ENCODE measurements at places on chromosomes 7 and 10.

- DNase-seq, result no peak
These were observed 177.6 kb downstream of the PLPP4 start for GRCh38 chr10:120634659-120635058.

- no peak for DNase-seq
These were observed 218.3 kb downstream of the AHR start for GRCh38 chr7:17516771-17517170.

DNA sequence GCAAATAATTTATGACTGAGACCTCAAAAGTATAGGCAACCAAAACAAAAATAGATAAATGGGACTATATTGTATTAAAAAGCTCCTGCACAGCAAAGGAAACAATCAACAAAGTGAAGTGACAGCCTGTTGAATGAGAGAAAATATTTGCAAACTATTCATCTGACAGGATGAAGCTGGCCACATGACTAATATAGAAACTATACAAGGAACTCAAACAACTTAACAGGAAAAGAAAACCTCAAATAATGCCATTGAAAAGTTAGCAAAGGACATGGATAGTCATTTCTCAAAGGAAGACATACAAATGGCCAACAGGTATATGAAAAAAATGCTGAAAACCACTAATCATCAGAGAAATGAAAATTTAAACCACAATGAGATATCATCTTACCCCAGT is 245.1 kb downstream of the STK31 start:
- DNase-seq, result no peak

DNA sequence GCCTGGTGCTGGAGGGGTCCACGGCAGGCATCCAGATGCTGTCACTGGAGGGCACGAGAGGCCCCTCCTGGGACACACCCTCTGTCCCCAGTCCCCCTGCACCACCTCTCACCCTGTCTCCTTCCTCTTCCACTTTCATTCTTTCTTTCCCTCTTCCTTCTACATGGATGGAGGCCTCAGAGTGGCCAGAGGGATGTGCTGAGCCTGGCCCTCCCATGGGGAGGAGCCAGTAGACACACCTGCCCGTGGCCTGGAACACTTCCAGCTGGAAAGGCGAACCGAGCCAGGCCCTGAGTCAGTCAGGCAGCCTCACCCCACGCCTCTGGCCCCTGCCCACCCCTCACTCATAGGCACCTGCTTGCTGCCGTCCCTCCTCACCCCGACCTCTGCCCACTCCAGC is 55.9 kb upstream of the MXI1 start:
- no peak for DNase-seq

- DNase-seq, result no peak
These were observed 3.3 kb downstream of the TRPV5 start for GRCh38 chr7:142930126-142930730.

DNA sequence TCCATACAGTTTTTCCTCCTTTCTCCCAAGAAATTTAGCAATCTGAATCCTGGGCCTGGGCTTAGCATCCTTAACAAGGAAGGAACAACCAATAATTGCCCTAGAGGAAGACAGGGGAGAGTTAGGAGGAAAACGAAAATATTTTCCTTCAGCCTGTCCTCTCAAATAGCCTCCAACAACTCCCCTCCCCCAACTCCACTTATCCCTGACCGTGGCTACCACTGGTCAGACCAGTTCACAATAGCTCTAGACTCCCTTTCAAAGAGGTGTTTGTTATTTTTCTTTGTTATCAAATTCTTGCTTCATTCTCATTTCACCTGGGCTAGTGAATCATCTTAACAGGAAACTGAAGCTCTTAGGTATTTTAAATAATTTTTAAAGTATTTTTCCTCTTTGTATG is 114.1 kb downstream of the CPED1 start:
- no peak for DNase-seq

DNA sequence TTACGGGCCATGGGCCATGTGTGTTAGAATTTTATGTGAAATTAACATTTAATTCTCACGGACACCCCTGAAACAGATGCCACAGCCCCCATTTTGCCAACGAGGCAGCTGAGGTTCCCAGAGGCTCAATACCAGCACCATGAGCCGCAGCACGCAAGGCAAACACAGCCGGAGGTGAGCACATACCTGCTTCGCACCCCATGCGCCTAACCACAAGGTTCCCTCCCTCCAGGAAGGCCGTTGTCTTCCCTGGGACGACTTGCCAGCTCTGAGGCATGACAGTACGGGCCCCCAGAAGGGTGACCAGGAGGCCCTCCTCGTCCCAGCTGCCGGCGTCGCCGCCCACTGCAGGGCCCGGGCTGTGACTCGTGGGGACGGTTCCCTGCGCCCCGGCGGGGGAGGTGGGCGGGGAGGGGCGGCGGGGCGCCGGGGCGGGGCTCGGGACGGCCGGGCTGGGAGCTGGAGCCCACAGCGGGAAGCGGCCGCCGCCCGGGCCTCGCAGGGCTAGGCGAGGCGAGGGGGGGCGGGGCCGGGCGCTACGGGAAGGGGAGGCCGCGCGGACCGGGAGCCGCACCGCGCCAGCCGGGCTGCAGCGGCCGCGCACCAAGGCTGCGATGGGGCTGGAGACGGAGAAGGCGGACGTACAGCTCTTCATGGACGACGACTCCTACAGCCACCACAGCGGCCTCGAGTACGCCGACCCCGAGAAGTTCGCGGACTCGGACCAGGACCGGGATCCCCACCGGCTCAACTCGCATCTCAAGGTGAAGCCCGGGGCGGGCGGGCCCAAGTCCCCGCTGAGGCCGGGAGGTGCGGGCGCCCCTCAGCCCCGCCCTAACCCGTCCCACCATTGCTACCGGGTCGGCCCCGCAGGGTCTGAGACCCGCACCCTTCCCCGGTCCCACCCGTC is at the start of gene CAV2:
Gene CAV2 (plus strand): TSS at position 571 of the 910 bp plus-strand sequence. CDS start 44 bp downstream, at position 615.
- peak; percentile 32 for DNase-seq

GRCh38 chr7:108415821-108416536 is 40.3 kb downstream of the NRCAM start:
- DNase-seq, result peak; percentile 39

DNA sequence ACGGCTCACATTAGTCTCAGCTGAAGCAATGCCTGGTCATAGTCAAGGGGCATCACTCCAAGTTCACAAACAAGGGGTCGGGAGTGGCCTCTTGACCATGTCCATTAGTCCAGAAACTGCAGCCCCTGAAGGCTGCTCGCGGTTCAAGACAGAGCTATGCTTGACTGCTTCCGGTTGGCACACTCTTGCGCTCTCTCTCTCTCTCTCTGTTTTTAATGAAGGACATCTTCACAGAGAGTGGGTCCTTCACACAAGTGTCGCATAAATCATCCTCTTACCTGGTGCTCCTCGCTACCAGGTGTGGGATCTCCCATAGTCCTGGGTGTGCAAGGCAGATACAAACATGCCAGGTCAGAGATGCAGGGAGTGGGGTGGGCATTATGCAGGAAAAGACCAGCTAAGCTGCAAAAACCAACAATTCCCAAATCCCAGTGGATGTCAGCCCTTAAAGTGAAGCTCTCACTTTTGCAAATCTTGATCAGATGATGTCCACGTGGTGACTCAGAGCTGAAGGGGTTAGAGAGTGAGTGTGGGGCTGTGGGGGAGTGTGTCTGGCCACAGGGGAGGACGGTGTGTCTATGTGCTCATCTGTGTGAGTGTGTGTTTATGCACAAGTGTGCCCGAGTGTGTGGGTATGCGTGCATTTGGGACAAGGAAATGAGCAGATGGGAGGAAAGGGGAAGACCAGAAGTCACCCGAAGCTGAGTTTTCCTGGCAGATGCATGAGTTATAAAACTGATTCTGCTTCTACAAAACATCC is 83.7 kb upstream of the PPP2R2D start:
- no peak for DNase-seq

DNA sequence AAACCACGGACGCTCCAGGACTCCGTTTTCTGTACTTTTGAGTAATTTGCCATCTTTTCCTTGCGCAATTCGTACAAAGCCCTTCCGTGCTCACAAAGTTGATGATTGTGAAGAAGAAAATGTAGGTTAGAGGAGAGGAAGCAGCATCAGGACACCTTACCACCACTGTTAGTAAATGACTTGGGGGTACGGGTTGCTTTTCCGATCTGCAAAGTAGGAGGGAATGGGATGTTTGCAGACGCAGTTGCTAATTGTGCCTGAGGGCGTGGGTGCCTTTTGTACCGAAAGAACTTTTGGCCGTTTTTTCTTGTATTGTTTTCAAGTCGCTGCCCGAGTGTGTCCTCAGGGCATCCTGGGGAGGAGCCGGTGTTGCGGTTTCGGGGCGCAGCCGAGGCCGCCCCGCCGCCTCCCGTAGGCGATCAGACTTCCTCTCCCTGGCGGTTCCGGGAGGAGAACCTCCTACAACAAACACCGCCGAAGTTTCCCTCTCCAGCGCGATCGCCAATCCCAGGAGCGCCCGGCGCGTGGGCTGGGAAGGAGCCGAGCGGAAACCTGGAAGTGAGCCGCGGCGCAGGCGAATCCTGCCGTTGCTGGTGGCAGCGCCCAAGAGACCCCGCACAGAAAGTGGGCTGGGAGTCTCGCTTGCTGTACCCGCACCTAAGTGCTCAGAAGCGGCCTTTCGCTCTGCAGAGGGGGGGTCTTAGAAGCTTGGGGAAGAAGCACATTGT is 1.0 kb downstream of the PRR15 start:
- DNase-seq, result no peak

- DNase-seq, result no peak
These were observed 126.0 kb upstream of the ANKRD1 start for GRCh38 chr10:91046869-91047268.

DNA sequence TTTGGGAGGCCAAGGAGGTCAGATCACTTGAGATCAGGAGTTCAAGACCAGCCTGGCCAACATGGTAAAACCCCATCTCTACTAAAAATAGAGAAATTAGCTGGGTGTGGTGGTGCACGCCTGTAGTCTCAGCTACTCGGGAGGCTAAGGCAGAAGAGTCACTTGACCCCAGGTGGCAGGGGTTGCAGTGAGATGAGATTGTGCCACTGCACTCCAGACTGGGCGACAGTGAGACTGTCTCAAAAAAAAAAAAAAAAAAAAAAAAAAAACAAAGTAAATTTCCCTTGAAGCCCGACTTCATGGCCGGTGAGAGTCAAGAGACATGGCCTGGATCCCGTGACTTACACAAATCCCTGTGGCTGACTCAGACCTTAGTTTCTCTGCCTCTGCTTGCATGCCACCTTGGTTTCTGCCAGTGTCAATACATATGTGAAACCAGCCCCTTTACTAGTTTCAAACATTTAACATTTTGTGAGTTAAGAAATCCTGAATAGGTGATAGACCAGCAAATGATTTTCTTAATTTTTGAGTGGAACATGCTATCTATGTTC is 62.8 kb downstream of the ZEB1 start:
- DNase-seq, result no peak

DNA sequence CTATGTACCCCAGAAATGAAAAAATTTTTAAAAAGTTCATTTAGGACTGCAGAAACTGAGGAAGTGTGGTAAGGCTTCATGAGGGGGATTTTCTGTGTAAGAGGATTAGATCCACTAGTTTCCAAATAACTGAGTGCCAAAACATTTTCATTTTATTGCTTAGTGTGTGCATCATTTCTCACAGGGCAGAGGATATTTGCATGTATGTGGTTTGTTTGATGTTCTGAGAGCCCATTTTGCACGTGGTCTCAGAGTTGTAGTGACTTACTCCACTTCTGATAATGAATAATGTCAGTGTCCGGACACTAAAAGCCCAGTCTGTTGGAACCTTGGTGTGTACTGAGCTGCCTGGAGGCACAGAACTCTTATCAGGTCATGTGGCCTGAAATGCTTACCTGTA is 299.9 kb downstream of the AUTS2 start:
- no peak for DNase-seq

GRCh38 chr7:128842674-128843641 is 12.8 kb downstream of the FLNC start:
- DNase-seq, result no peak

GRCh38 chr10:11104772-11105675 is 87.4 kb downstream of the CELF2 start:
- no peak for DNase-seq

Measured in stimulated activated naive CD8-positive, alpha-beta T cell treated with anti-CD3 and anti-CD28 coated beads, Interleukin-15, Interleukin-2, amounts not matched to agents 100 U/mL and 50 U/mL, for 24 hours (primary cell).